ENCODE measurements at places on chromosomes 7 and 10. TPM values are rescaled to one million over a fixed set of nuclear protein-coding genes. Genes with fewer than 3 reads are reported as not detected.

- DNase-seq, result no peak
Measured at GRCh38 chr7:3068530-3068929, 24.9 kb upstream of the CARD11 start.

DNA sequence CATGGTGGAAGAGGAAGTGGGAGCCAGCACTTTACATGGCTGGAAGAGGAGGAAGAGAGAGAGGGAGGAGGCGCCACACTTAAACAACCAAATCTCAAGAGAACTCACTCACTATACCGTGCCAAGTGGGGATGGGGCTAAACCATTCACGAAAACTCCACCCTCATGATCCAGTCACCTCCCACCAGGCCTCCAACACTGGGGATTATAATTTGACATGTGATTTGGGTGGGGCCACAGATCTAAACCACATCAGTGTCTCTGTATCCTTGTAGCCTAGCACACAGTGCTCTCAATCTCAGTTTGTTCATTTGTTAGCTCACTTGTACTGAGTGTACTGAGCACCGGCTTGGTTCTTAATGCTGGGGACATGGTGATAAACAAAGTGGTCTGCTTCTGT, 228.3 kb downstream of the BUB3 start:
- DNase-seq, result no peak

DNA sequence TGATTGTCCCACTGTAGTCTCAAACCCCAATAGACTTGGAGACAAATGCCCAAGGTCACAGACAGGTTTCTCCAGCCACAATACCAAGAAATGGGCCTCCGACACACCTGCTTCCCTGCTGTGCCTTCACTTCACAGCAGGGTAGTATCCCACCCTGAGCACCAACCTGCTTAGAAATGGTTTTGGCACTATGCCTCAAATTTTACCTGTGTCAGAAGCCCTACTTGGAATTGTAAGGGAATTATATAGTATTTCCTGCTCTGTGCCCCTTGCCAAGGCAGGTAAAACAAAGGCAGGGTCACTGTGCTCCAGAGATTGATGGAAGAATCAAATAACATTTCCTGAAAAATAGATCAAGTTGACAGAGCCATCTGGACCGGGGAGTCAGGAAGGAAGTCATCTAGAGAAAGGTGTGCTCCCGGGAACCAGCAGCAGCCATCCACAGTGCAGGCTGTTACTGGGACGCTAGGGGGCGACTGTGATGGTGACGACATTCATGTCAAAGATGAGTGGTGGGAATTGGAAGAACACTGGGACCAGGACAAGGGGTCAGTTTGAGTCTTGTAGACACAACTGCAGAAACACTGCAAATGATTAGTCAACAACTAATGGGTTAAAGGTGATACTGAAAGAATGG, 117.8 kb upstream of the AKR1E2 start:
- DNase-seq, result no peak

DNA sequence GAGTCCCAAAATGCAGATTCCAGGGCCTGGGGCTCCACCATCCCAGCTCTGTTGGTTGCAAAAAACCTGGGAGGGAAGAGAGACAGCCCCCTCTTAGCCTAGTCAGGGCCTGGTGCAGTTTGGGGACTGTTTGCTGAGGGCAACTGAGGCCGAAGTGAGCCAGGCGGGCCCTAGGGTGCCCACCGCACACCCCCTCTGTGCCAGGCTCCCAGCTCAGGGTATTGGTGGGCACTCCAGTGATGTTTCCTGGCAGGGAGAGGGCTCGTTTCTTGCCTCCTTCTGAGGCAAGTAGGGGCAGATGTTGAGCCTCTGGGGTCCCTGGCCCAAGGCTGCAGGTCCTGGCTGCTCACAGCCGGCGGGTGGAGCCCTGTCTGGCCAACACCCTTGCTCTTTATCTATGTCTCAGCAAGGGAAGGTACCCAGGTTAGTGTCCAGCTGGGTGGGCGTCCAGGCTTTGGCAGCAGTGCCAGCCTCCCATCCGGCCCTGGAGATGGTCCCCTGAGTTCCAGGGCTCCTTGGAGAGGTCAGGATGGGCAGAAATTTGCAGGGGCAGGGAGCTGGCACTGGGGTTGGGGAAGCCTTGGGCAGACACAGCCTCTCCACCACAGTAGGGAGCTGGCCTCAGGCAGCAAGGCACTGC, 37.8 kb downstream of the KCTD7 start:
- DNase-seq, result no peak

DNA sequence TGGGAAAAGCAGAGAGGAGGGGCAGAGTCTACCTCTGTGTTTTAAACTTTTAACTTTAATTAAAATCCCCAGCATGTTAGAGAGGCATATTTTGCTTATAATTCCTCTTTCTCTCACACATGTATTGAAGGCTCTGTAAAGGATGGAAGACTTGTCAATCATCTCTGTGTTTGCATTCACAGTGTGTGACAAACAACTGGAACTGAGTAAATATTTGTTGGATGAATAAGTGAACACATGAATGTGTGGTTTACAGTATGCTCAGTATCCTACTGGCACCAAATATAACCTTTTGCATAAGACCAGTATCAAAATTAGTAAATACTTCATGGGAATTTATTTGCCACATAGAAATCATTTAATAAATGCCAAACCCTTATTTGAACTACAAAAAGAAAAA, 829.0 kb downstream of the GRID1 start:
- no peak for DNase-seq

- DNase-seq, result no peak
Measured at GRCh38 chr7:135232720-135233119, 918 bp upstream of the STRA8 start.

- no peak for DNase-seq
Measured at GRCh38 chr10:74934100-74934812, 107.9 kb downstream of the KAT6B start.

DNA sequence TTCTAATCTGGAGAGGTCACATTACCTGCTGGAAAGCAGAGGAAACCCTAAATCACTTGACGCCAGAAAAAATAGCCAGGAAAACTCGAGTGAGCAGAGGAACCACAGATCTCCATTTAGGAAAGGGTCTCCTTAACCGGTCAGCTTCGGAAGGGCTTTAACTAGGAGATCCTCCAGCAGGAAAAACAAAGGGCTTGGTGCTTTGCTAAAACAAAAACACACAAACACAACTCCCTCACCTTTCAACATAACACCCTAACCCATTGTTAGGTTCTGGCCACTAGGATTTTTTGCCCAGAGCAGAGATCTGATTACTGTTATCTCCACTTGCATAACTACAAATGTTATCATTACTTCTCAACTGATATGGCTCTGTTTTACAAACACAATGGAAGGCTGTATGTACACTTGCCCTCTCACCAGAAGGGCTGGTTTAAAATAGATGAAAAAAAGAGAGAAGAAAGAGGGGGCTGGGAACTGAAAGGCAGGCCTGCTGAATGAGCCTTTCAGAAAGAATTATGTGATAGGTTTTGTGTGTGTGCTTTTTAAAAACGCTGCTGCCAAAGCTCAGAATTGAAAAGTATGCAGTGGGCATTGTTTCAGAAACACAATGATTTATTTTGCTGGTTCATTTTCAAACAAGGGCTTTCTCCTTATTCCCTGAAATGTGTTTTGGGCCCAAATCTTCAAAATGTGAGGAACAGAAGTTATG, 161.5 kb downstream of the FGFR2 start:
- DNase-seq, result no peak

DNA sequence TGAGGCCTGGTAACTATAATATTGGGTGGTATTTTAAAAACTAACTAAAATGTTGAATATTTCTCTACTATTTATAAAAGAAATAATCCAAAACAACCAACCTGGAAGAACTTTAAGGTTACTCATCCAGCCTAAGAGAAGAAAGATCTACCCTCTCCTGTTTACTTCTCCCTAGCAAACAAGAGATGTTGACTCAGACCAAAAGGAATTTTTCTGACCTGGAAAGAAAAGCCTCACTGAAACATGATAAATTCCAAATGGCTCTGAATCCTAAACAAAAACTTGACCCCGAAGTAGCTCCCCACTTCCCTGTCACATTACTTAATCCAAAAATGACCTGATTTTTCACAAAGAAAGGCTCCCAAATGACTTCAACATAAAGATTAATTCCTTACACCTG, 101.2 kb downstream of the PARD3 start:
- no peak for DNase-seq

DNA sequence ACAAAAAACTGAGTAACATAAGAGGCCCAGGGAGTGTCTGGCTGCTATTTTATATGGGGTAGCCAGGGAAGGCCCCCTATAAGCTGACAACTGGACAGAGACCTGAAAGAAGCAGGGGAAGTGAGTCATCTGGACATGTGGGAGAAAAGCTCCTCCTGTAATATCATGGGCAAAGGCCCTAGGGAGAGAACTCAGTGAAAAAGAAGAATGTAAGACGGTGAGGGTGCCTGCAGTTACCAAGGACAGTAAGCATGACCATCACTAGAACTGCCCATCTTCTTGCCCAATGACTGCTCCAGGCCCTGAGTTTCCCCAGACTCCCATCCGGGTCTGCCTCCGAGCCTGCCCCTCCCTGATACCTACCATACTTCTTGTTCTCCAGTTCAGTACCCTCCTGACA, 2.3 kb downstream of the ELMO1 start:
- no peak for DNase-seq

- DNase-seq, result no peak
Measured at GRCh38 chr7:47957156-47957555, 8.9 kb upstream of the PKD1L1 start.

DNA sequence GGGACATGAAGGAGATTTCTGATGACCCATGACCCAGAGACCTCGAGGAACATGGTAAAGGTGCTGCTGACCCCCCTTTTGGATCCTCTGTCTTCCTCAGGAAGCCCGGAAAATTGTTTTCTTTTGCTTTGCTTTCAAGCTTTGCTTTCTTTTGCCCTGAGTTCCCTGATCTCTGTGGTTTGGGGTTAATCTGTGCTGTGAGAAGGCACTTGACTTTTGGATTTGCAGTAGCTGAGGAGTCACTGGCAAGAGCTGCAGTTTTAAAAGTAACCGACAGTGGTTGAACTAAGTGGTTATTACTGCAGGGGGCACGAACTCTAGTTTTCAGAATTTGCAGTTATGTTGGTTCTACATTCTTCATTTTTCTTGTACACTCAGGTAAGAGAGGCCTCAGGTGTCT, 53.0 kb downstream of the PDZD8 start:
- DNase-seq, result no peak

DNA sequence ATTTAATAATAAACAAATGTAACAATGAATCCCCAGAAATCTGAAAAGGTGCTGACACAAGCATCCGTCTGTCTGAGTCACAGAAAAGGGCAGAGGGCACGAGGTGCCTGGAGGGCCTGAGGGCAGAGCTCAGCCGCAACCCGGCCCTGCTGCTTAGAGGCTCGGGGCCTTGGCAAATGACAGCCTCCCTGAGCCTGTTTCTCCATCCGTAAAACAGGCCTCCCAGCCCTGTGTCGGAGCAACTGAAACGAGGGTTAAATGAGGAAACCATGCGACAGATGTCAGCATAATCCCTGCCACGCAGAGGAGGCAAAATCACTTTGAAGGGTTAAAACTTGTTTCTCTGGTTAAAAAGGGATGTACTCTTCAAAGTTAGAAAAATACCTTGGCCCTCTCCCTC, 24.9 kb downstream of the NUDT1 start:
- no peak for DNase-seq

DNA sequence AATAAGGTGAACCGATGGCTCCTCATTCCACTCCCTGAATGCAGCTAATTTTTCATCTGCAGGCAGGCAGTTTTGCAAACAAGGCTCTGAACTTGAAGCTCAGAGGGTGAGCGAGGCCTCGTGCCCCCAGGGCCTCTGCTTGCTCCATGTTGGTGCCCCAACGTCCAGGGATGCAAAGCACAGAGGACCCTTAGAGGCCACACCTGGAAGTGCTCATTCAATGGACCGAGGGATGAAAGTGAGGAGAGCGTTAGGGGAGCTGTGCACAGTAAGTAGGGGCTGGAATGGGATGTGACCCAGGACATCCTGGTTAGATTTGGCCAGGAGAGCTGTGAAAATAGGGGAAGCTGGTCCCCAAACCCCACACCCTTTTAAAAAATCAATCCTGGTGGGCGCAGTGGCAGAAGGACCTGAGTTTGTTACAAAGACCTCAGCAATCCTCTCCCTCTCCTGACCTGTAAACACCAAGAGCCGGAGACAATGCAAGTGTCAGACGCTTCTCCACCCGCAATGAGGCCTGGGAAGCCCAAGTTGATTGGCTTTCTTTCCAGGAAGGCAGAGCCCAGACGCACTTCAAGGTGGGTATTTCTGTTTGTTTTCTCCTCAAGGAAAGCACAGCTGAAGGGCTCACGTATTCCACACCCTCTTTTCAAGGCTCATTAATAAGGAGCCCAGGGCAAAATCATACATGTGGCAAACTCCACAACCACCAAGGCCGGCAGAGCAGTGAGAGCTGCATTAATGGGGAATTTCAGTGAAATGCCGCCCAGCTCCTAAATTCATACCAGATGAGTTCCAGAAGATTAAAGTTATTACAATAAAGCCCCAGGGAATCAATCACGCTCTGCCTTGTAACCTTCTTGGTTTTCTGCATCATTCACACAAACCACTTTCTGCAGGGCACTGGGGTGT, 14.1 kb upstream of the CXCL12 start:
- DNase-seq, result no peak

DNA sequence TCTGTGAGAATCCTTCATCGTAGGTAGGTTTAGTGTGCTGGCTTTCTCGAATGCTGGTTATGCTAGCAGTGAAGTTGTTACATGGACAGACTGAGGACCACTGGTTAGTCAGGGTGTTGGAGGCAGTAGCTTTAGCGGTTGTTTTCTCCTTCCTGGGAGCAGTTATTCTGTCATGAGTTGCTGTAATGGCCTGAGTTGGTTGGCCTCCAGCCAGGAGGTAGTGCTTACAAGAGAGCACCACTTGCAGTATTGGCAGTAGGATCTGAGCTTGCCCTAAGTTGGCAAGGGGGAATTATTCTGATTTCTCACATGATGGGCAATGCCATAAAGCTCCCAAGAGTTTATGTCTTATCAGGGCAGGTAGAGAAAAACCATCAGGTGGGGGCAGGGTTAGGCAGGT, 58.0 kb downstream of the IPMK start:
- no peak for DNase-seq

DNA sequence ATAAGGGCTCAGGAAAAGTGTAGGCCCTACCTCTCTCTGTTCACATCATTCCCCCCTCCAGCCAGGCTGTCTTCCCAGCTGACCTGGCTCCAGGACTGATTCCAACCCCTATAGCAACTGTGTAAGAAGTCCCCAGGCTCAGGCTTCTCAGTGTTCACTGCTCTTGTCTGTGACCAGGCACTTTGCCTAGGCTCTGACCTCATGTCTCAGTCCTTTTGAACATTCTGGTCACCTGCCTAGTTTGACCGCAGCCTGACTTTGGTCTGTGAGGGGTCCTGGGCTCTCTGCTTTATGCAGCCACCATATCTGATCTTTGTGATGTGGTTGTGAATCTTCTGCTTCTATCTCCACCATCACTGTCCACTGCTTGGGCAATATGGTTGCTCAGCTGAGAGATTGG, 24.5 kb downstream of the HIF1AN start:
- no peak for DNase-seq

- no peak for DNase-seq
Measured at GRCh38 chr10:6120691-6121090, 31.9 kb downstream of the RBM17 start.

GRCh38 chr10:93790439-93790838, 32.7 kb downstream of the LGI1 start:
- DNase-seq, result no peak

Gene LRRC17
- total RNA-seq, result 5.2 TPM

Gene PDLIM1
- total RNA-seq, result 405 TPM

Gene CYP2W1
- total RNA-seq, result 0.44 TPM

Gene MYH16
- total RNA-seq, result not detected

Gene SRGN
- total RNA-seq, result 50.0 TPM

Gene AFAP1L2
- total RNA-seq, result 17.9 TPM

Gene LRIT1
- not detected for total RNA-seq

Gene NUTM2A
- total RNA-seq, result 1.5 TPM

Gene SPAG6
- total RNA-seq, result 2.6 TPM

Gene LRIT2
- total RNA-seq, result not detected

Gene GPAM
- total RNA-seq, result 12.7 TPM

Gene SPDYE16
- 1.3 TPM for total RNA-seq

All from ureter (tissue), 1 donor.